ENCODE measurements at places on chromosomes 1 and 21.

DNA sequence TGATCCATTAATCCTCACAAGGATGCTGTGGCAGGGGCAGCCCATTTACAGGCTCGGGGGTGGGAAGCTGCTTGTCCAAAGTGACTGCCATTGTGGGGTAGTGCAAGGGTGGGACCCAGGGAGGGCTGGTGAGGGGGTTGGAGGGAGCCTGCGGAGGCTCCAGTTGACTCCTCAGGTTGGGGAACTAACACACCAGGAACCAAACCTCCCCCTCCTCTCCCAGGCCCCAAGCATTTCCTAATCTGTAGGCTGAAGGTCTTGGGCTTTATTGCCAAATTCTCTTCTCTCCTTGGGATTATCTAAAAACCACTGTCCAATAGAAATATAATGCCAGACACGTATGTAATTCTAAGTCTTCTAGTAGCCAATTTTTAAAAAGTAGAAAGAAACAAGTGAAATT is 18.2 kb downstream of the IKBKE start:
- DNase-seq: no peak

DNA sequence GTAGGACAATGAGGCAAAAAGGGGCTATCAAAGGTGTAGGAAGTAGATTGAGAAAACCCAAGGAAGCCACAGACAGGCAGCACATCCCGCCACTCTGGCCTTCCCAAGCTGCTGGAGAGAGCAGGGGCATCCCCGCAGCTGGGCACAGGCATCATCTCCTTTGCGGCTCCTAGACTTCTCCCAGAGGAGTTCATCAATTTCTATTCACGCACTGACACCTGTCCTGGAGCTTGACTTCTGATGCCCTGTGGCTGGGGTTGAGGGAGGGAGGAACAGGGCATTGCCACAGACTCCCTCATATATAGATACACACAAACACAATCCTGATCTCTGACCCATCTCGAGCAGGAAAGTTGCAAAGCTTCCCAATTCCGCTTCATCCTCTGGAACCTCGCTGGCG is 1.9 kb upstream of the TFAP2E start:
- no peak for DNase-seq

- DNase-seq: no peak
These were observed 19.3 kb downstream of the TRMT13 start for GRCh38 chr1:100152271-100152670.

GRCh38 chr1:53574621-53575020 is 115.4 kb downstream of the DMRTB1 start:
- no peak for DNase-seq

DNA sequence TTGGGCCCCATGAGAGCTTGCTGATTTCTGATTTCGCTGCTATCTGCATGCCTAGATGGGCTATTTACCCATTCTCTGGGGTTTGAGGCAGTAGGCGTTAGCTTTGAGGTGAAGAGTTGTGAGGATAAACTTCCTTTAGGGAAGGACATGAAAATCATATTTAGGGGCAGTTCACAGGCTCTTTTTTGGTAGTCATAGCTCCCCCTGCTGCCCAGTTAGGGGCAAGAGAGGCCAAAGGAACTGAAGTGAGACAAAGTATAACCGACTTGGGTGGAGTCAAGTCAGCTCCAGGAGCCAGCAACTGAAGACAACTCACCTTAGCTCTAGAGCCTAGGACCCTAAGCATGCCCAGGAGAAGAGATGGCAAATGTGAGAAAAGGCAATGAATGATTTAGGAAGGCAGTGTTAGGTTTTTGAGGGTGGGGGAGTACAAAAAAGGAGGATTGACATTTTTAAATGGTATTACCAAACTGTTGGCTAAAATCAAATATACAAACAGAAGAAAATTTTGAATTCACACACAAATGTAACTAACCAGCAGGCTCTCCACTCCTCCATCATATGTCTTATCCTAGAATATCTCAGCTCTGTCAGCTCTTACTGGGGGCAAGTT is 625.2 kb downstream of the LMO4 start:
- peak; percentile 80 for DNase-seq

- peak; percentile 25 for DNase-seq
These were observed 636 bp downstream of the VAMP4 start for GRCh38 chr1:171740987-171741871.

DNA sequence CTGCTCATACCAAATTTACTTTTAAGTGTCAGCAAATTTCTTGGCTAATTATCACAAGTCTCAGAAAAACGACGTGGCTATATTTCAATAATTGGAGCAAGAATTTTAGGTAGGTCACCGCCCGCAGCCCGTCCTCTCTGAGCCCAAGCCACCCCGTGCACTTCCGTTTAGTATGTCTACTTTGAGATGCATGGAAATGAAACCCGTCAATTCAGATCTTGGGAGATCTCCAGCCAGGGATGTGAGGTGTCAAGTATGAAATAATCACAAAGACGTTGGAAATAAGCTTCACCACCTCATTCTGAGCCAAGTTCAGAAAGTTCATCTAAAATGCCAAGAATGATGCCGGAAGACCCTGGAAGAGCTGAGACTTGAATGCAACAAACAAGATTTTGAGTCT is 132.6 kb upstream of the IRF2BP2 start:
- no peak for DNase-seq

GRCh38 chr1:16156848-16157495 is 1.1 kb upstream of the EPHA2 start:
- no peak for DNase-seq

DNA sequence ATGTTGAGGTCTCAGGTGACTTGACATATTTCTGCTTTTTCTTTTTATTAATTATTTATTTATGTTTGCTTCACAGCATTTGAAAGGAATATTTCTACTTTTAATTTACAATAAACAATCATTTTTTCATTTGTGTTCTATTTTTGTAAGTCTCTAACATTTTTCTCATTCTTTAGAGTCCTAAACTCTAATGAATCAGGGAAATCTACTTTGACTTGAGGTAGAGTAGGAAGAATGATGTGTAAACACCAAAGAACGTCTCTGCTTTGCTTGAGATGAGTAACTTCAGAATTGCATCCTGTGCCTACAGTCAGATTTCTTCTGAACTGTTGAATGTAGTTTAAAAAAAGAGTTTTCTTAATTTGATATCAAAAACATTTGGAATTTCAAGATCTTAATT is 65.2 kb downstream of the CNST start:
- no peak for DNase-seq

- no peak for DNase-seq
These were observed 38.5 kb downstream of the MSTO1 start for GRCh38 chr1:155648207-155649147.

GRCh38 chr21:45356251-45356650 is 48.7 kb upstream of the COL18A1 start:
- no peak for DNase-seq

DNA sequence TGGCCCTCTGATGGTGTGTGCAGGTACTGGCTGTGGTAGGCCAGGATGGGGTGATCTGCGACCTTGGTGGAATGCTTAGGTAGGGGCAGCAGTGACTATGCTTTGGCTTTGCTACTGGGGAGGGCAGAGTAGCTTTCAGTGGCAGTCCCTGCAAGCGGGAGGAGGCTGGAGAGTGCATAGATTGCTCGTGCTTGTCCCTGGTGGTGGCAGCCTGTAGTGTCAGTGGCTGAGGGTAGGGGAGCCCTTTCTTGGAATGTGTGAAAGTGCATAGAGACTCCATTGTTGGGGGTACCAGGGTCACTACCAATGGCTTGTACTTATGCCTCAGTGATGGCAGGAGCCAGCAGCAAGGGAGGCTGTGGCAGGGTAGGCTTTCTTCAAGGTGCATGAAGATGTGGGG is 582.6 kb downstream of the MRPL39 start:
- DNase-seq: no peak

- no peak for DNase-seq
These were observed 16.5 kb downstream of the AKR7A3 start for GRCh38 chr1:19272064-19272463.

DNA sequence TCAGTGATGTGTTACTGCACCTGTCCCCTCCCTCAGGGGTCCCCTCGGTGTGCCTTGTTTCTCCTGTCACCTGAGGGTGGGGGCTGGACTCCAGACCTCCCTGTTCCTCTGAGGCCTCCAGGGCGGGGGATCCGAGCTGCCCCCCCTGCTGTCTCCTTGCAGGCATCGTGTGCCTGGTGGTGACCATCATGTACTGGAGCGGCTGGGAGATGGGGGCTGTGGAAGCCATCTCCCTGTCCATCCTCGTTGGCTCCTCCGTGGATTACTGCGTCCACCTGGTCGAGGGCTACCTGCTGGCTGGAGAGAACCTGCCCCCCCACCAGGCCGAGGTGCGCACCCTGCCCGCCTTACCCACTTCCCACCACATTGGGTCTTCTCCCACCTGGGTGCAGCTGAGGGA is 56.4 kb downstream of the DISP3 start:
- DNase-seq: no peak

- DNase-seq: no peak
These were observed 216.4 kb downstream of the VAV3 start for GRCh38 chr1:107748531-107748930.

GRCh38 chr1:5502311-5503194 is 489.7 kb downstream of the NPHP4 start:
- no peak for DNase-seq

DNA sequence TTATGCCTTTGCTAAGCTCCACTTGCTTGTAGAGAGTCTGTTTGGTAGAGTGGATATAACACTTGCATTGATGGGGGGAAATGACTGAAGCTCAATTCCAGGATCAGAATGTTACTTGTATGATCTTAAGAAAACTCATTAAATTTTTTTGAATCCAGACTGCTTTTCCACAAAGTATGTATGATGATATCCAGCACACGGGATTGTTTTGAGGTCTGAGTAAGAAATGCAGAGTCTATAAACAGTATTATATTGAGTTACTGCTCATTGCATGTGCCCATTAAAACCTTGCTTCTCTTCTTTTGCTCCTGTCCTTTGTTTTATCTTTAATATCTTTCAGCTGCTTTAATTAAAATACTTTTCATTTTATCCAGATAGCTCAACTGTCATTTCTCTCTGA is 570.4 kb upstream of the ZRANB2 start:
- DNase-seq: no peak

- DNase-seq: peak; percentile 55
These were observed 8.7 kb downstream of the PLEKHA6 start for GRCh38 chr1:204350857-204351573.

- no peak for DNase-seq
These were observed 61.2 kb downstream of the DNM3 start for GRCh38 chr1:171902527-171902926.

- no peak for DNase-seq
These were observed 58.1 kb downstream of the CAPZB start for GRCh38 chr1:19427087-19427781.

- no peak for DNase-seq
These were observed 24.0 kb downstream of the HENMT1 start for GRCh38 chr1:108636876-108637275.

- no peak for DNase-seq
These were observed 55.8 kb downstream of the FBXO2 start for GRCh38 chr1:11598461-11598860.

- DNase-seq: no peak
These were observed 62.8 kb upstream of the PAXBP1 start for GRCh38 chr21:32834211-32834915.

DNA sequence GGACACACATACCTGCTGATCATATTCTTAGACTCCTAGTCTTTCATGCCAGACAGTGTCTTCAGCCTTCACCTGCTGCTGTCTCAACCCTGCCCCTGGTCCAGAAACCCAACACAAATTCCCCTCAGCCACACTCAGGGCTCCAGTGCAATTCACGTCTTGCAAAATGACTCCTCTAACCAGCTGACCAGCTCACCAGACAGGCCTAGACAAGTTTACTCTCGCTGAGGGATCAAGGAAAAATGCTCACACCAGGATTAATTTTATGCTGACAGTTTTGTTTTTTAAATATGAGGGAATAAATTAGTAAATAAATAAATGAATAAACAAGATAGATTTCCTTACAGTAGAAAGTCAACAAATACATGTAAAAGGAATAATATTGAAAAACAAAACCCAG is 28.5 kb downstream of the CCDC185 start:
- DNase-seq: no peak

GRCh38 chr1:236913371-236914037 is 90.7 kb downstream of the MT1HL1 start:
- DNase-seq: no peak

GRCh38 chr1:232472485-232473041 is 157.4 kb downstream of the SIPA1L2 start:
- no peak for DNase-seq

DNA sequence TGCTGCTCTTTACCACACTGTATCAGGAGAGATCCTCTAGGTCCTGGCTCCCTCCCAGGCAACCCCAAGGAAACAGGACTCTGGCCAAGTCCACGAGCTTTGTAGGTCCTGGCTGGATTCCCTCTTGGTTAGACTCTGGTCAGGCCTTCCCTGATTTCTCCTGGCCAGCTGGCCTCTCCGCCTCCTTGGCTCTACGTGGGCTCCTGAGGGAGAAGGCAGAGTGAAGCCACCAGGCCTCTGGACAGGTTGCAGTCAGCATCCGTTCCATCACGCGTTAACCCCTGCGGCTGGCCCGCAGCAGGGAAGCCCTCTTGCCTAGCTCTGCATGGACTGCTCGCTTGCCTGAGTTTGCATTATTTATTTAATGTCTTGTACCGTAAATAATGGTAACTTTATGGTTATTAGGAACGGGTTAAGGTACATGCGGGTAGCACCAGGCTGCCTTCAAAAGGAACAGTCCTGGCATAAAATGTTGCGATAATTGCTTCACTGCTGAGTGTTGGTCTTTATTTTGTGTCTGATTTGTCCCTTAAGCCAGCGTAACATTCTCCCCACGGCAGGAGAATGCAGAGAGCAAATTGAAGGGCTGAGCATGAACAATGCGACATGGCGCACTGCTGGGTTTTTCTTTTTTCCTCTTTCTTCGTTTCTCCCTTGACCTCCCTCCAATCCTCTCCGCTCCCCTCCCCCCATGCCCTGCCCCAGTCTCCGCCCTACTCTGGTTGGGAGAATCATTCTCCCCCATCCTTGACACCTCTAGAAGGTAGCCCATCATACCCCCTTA is 100.3 kb downstream of the RNF220 start:
- DNase-seq: no peak

DNA sequence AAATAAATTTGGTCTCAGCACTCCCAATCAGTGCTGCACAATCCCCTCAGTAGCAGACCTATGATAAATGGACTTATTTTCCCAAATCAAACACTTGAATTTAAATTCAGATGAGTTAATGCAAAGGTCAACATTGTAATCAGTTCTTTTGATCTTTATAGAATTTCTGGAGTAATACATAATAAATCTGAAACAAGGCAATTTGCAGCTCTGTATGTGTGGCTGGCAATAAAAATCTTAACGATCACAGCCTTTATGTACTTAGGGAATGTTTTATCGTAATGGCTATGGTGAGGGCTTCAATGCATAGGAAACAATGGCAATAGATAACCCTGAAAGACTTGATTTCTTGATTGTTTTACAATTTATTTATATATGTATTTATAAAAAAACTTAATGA is 91.4 kb downstream of the GPATCH2 start:
- no peak for DNase-seq

Data from left lung (tissue), 14 donors.